ENCODE measurements at places on chromosomes 2 and 18. TPM values are rescaled to one million over a fixed set of nuclear protein-coding genes. Genes with fewer than 3 reads are reported as not detected.

GRCh38 chr2:28522481-28522880 is 26.6 kb downstream of the PLB1 start:
- no peak for DNase-seq

DNA sequence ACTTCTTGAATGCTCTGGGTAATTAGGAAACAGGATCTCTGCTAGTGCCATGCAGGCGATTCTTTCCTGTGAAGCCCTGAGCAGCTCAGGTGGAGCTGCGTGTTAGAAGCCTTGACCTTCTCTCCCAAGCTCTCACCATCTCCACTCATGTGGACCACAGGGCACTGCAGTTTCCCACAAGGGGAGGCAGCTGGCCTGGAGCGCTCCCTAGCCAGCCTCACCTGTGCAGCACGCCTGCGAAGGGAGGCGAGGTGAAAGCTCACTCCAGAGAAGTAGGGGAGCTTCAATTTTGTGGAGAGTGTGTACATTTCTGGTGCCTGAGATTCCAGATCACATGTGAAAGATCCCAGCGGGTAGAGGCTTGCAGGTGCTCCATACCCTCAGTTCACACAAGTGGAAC is 11.1 kb upstream of the HES6 start:
- DNase-seq, result no peak

DNA sequence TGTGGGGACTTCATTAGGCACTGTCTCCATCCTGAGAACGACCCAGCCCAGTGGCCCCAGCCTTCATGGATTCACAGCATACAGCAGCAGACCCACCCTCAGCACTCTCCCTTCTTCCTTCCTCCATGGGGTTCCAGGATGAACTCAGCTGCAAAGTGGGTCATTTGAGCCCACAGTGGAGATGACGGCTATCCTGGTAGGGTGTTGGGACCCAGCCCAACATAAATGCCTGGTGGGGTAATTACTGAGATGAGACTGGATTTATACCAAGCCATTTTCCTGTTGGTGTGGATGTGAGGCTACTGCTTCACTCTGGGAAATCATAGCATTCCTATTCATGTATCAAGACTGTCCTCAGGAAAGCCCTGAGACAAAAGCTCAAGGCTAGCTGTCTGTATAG is 536.7 kb upstream of the TNP1 start:
- DNase-seq, result no peak

DNA sequence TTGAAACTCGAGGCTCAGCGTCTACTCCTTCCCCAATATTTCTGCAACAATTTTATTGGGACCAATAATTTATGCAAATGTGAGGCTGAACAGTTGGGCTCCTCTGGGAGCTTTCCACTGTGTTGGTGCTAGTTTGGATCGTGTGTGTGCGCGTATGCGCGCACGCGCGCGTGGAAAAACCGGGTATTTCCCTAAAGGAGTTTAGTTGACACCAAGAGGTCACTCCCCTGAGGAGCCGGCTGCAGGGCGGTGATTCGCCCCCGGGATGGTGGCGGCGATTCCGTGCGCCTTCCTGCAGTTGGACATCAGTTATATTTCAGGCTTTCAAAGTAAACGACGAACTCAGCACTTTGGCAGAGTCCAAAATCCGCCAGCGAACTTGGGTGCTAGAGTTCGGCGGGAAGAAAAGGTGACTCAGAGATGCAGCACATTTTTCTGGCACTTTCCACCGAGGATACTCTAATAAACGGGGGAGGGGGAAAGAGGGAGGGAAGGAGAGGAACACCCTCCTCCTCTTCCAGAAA is 186.5 kb upstream of the FANCL start:
- no peak for DNase-seq

GRCh38 chr18:80246445-80247392 is 595 bp downstream of the PARD6G start:
- DNase-seq, result peak; percentile 39

- DNase-seq, result no peak
These were observed 519.6 kb downstream of the LRP1B start for GRCh38 chr2:141611176-141611571.

- DNase-seq, result no peak
These were observed 326.8 kb downstream of the LRRTM1 start for GRCh38 chr2:79977792-79978191.

DNA sequence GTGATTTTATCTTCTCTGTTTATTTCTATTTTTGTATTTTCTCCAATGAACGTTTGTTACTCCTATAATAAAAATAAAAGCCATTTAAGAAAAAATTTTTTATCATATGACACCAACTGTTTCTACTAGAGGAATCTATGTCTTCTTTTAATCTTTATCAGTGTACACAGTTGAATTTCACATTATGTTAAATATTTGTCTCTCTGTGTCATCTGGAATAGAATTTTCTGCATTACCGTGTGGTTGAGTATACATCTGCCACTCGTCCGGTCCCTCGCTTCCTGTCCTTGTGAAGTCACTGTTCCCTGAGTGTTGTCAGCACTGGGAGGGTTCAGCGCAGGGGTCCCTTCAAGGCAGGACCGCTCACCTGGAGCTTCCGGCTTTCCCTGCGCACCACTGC is 99.2 kb downstream of the LDLRAD4 start:
- DNase-seq, result no peak

- DNase-seq, result no peak
These were observed 270.0 kb upstream of the FN1 start for GRCh38 chr2:215705771-215706361.

DNA sequence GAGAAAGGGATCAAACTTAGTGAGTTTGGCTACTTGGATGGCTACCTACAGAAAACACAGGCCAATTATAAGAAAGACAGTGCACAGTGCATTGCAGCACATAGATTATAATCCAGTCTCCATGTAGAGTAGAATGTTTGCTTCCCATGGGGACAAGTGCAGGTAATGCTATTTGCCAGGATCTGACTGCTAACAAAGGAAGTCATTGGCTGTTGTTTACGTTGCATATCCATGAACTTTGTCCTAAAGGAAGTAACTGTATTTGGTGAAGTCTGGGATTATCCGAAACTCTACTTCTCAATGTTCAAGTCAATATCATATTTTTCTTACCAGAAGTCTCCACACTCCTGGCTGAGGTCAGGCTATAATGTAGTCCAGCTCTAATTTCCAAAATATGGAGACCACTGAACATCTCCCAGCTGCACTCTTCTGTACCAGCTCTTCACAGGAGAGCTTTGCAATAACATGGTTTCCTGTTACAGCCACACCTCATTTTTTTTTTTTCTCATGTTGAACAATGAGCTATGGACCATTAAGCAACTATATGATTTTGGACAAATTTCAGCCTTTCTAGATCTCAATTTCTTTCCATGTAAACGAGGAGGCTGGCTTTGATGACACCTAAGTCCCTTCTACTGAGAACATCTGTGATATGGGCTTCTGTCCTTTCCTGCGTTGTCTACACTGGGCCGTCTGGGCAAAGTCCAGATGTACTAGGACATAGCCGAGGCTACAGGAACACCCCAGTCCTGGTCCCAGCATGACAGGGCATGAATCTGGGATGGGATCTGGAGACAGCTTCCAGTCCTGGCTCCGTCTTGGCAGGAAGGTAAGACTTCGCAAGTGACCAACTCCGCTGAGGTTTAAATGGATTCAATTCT is 154.8 kb downstream of the LAMA1 start:
- no peak for DNase-seq

GRCh38 chr2:76965772-76966171 is 556.4 kb downstream of the LRRTM4 start:
- no peak for DNase-seq

- no peak for DNase-seq
These were observed 195.7 kb upstream of the TWIST2 start for GRCh38 chr2:238652053-238652770.

DNA sequence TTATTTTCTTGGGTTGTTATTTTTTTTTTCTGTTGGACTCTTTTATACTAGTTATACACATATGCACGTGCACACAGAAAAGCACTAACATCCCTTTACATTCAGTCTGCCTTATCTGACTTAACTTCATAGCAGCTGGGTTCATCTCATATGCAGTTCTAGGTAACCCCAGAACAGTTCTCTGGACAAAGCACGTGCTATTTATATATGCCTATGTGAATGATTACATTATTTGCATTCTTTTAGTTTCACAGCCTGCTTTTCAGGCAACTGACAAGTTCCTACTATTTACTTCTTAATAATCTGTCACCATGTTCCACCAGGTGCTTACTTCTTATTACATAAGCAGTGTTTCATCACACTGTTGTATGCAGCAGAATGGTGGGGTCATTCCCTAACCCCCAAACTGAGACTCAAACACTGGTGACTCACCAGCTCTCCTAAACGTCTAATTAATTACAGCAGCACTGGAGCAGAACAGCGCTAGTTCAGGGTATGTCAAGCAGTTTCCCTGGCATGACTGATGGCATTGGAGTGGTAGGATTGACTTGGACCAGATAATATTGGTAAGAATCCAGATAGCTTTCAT is 372.8 kb downstream of the CLIP4 start:
- DNase-seq, result no peak

- no peak for DNase-seq
These were observed 484.8 kb upstream of the UBE2E3 start for GRCh38 chr2:180495606-180496005.

DNA sequence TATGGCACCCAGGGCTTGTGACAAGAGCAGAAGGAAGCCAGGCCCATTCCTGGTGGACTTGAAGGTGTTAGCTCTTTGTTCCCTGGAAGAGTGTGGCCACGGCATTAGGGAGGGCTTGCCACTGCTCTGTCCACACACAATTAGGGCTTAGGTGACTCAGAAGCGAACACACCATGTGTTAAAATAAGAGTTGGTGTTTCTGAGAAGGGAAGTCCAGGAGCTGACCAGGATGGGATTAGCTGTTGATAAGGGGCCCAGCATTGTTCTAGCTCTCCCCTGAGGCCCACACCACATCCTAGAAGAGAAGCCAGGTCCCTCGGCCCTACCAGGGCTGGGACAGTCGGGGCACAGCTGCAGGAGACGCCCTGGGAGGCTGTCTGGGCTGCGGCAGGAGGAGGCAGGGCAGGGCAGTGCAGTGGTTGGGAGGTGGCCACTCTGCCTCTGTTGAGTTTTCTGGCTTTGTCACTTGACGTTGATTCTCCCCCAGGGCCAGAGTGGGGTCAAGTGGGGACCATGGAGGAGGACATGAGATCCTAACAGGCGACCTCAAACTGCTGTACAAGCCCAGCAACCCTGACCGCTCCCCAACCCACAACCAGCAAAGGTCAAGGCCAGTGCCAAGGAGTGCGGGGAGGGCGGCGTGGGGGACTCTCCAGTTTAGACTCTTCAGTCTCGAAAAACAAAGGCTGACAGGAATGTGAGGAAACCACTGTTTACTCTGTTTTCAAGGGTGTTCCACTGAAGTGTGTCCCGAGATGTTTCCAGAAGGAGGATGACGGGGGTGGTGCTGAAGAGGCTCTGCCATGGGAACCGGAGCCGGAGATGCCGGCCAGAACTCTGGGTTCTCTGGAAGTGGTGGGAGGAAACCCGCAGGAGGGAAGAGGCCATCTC is 16.8 kb downstream of the GNLY start:
- DNase-seq, result no peak

- no peak for DNase-seq
These were observed 6.0 kb downstream of the MAP3K2 start for GRCh38 chr2:127381762-127382161.

GRCh38 chr2:28355521-28356094 is 37.0 kb upstream of the FOSL2 start:
- no peak for DNase-seq

DNA sequence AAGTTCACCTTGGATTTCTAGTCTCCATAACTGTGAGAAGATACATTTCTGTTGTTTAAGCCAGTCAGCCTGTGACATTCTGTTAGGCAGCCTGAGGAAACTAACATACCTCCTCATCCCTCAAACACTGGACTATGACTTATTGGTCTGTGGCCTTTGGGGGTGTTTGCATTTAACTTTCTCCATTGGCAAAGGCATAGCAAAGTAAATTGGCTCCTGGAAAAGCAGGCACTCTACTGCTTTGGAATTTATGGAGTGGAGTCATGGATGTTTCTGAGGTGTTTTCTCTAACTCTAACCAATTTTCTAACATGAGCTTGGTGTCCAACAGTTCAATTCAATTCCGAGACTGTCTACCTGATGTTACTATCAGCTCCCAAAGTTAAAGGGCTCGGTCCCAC is 48.9 kb upstream of the CTLA4 start:
- no peak for DNase-seq

GRCh38 chr2:42339191-42339912 is 21.7 kb downstream of the COX7A2L start:
- no peak for DNase-seq

- no peak for DNase-seq
These were observed 360.1 kb upstream of the VWC2L start for GRCh38 chr2:214050731-214051130.

GRCh38 chr2:44751754-44752479 is 189.6 kb upstream of the SIX3 start:
- no peak for DNase-seq

Gene PARD6G
- 13.8 TPM for total RNA-seq

Gene C2orf66
- total RNA-seq, result not detected

Gene TRIM43
- not detected for total RNA-seq

Gene ITGA4
- 12.5 TPM for total RNA-seq

Gene CACNB4
- 11.5 TPM for total RNA-seq

Gene EFR3B
- 0.98 TPM for total RNA-seq

Gene HOXD1
- total RNA-seq, result 0.15 TPM

Gene EFEMP1
- 273 TPM for total RNA-seq

Gene SIX2
- 0.98 TPM for total RNA-seq

Gene ACMSD
- total RNA-seq, result not detected

Gene ALK
- 0.64 TPM for total RNA-seq
